ENCODE measurements at places on chromosomes 6 and 20.

DNA sequence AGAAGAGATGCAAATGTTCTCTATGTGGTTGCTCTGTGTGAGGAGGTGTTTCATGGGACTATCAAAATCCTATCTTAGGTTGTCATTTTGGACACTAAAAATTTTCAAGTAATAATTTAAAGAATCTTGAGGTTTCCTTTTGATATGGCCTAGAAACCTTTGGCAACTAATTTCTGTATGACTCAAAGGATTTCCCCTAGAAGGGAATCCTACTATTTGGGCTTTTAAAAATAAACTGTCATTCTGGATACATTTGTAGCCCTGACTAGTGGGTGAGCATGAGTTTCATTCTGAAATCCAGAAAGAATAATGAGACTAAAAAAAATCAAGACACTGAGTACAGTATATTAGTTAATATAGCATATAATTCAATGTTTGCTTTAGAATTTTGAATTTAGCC, 25.5 kb upstream of the RAB23 start:
- peak; percentile 39 for DNase-seq

GRCh38 chr6:27838945-27839625, 73.1 kb downstream of the OR2B2 start:
- DNase-seq: peak; percentile 57

DNA sequence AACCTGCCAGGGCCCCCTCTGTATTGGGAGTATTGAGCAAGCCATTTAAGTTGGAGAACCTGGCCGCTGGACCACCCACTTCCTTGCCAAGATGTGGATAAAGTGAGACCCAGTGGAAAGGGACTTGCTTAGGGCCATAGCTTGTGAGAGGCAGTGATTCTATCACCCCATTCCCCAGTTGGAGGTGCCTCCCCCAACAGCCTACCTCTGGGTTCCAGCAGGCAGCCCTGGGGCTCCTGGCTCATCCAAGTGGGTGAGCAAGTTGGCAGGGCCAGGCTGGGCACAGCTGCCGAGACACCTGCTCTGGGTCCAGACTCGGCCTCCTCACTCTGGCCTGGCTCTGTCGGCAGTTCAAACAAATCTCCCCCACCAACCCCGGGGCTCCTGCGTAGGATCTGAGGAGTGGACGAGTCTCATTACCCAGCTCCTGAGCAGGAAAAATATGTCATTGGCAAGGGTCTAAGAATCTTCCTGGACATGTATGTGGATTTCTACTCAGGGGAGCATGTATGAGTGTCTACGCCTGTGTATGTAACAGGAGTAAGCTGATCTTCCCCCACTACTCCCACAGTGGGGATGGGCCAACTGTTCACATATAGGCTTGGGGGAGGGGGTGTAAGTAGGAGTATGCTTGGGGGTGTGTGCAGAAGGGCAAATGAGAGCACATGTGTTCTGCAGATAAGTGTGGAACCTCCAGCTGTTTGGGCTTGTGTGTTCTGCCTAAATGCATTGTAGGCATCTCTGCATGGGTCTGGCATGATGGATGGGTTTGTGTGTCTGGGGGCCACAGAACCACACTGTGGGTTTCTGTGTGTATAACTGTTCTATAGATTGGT, 1.9 kb downstream of the ID1 start:
- DNase-seq: peak; percentile 75

DNA sequence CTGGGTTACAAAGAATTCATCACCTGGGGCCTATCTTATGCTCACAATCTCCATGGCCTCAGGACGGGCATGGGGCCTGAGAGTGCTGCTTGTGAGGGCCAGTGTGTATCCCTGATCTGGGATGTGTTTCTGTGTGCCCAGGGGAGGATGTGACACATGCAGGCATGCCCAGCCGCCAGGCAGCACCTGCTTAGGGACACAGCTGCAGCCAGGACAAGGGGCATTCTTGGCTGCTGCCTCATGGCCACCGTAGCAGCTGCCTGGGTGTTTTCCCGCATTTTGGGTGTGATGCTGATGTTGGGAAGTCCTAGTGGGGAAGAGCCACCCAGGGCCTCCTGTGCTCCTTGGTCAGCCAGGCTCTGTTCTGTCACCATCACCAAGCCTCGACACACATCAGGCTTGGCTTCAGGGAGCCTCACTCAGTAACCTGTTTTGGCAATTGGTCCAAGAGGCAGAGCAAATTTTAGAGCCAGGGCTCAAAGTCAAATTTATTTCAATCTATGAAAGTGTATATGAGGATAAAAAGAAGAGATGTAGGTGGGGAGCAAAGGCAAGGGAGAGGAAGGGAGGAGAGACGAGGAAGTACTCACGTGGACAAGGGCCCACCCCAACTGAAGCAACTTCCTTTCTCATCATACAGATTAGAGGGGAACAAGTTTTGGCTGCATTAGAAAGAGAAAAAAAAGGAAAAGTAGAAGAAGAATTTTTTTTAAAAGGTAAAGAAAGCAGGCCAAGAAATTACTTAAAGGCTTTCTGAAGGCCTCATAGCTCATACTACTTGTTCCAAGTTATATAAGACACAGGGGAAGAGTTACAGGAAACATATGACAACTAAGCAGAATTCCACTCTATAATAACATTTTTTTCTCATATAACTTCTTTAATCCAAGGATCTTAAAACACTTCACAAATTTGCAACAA, 269.9 kb upstream of the SUPT3H start:
- peak; percentile 37 for DNase-seq

GRCh38 chr20:19251506-19251905, 39.1 kb downstream of the SLC24A3 start:
- no peak for DNase-seq

DNA sequence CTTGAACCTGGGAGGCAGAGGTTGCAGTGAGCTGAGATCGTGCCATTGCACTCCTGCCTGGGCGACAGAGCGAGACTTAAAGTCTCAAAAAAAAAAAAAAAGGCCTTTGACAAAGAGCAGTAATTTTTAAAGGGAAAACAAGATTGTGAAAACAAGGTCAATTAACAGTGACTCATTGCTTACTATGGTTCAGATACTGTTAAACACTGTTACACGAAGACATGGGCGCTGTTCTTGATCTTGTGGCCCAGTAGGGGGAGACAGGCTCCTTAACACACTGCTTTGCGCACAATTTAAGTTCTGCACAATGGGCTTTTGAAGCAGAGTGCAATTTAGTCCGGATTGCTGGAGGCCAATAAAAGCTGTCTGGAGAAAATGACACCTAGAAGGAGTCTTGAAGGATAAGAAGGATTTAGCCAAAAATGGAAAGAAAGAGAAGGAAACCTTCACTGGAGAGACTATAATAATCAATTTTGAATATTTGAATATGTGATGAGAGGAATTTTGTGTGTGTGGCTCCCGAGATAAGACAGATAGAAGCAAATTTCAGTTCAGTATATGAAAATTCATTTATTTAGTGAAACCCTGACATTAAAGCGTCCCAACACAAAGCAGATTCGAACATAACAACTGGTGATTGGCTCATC, 6.0 kb upstream of the LATS1 start:
- peak; percentile 72 for DNase-seq

DNA sequence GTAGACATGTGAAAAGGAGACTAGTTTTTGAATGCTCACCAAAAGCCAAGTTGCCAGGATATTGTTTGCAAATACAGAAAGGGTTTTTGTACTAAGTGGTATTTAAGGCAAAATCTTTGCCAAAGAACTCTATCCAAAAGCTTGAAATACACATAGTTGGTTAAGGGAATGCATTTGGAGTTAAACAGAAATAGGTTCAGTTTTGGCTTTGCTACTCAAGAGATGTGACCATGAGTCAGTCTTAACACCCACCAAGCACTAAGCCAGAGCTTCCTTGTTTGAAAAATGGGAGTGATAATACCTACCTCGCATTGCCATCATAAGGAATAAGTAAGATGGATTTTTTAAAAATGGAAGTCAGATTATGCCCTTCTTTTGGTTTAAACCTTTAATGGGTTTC, 191.7 kb upstream of the LAMP5 start:
- no peak for DNase-seq
